Activated T-helper 1 cell treated with anti-CD3 and anti-CD28 coated beads, Interleukin-2, amount 50 U/mL, for 16 hours (primary cell): ENCODE measurements at places on chromosomes 7 and 10.

GRCh38 chr7:165661-166337 lies 26.6 kb upstream of the FAM20C start:
- DNase-seq: no peak

GRCh38 chr7:5598261-5598761 lies 174.7 kb upstream of the TNRC18 start:
- no peak for DNase-seq

- DNase-seq: no peak
Measured at GRCh38 chr10:59970396-59971368, 64.3 kb upstream of the CCDC6 start.

GRCh38 chr7:104149822-104150221 lies 58.0 kb downstream of the ORC5 start:
- no peak for DNase-seq

GRCh38 chr10:110818311-110819256 lies 53.1 kb upstream of the PDCD4 start:
- no peak for DNase-seq

GRCh38 chr10:63583909-63584724 lies 62.9 kb downstream of the REEP3 start:
- no peak for DNase-seq

GRCh38 chr7:158316466-158317031 lies 271.1 kb downstream of the PTPRN2 start:
- DNase-seq: no peak

DNA sequence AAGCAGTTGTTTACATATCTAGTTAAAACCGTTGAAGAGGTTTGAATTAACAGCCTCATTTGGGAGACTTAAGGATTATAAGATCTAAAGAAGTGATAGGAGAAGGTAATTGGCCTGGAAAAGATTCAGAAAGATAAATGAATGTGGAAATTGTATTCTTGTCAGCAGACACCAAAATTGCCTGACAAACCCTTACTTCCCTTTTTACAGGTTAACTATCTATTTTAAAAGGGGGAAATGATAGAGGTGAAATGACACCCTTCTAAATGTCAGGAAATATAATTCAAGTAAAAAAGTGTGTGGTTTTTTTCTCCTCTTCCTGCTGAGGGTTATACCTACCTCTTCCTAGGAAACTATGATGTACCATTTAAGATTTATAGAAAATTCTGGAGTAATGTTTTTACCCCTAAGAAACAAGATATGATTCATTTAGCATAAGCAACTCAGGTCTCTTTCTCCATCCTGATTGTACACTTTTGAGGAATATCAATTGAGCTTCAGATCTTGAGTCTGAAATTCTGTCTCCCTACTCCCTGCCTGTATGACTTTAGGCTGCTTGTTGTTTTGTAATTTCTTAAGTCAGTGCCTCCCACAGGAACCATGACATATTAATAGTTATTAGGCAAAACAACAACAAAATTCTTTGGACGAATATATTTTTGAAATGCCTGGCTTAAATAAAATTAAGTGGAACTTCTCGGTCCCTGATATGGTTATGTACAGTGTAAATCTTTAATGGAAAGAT lies 250.4 kb downstream of the RNLS start:
- DNase-seq: no peak

- no peak for DNase-seq
Measured at GRCh38 chr7:20653636-20654035, 38.2 kb downstream of the ABCB5 start.

DNA sequence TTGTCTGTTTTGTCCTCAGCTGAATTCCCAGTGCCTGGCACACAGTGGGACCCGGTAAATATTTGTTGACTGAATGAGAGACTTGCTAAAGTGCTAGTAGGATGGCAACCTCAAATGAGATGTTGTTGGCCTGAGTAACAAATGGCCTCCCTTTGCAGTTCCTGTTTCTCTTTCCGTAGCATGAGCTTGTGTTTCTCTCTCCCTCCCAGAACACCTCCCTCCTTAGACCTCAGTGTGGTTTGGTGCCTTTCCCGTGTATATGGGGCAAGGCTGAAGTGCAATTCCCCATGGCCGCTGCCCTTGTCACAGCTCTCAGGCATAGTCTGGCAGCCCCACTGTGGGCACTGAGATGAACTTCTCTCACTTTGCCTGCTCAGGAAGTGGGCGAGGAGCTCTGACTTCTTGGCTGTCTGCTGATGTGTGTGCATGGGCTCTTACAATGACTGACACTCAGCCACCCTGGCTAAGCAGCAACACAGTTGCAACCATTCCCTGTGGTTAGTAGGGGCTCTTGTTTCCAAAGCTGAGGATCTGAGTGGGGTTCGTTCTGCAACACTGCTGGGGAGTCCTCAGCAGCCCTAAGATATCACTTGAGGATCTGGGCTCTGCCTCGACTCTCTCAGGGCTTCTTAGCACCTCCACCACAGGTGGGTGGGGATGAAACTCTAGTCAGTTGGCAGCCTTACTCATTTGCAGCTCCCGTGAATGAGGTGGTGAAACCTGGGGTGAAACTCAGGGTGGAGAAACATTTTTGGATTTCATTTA lies 136.1 kb downstream of the ICA1 start:
- DNase-seq: peak; percentile 54

DNA sequence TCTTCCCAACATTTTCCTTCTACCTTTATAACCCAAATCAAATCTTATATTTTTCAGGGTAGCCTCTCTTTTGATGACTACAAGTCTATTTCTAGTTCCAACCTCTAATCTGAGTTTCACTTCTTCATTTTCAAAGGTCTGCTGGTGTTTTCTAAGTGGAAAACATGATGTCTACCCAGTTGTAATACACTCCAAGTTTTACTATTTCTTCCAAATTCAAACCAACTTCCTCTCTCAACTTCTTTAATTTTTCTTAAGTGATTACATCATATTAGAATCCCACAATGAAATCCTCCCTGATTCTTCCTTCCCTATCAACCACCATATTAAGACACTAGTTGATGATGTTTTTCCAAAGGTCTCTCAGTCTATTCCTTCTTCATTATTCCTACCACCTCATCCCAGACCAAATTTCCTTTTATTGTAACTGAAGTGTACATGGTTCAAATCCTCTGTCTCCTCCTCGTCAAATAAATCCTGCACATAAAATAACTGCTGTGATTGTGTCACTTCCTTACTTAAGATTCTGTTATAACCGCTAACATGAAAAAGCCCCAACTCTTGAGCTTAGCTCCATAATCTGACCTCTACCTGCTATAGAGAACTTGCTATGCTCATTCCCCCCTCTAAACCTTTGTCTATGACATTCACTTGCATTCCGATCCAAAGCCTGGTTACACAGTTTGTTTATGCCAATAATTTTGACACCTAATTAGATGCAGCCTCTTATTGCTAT lies 12.7 kb downstream of the TAS2R38 start:
- no peak for DNase-seq

- DNase-seq: no peak
Measured at GRCh38 chr7:76133164-76133775, 68.4 kb upstream of the SRRM3 start.

DNA sequence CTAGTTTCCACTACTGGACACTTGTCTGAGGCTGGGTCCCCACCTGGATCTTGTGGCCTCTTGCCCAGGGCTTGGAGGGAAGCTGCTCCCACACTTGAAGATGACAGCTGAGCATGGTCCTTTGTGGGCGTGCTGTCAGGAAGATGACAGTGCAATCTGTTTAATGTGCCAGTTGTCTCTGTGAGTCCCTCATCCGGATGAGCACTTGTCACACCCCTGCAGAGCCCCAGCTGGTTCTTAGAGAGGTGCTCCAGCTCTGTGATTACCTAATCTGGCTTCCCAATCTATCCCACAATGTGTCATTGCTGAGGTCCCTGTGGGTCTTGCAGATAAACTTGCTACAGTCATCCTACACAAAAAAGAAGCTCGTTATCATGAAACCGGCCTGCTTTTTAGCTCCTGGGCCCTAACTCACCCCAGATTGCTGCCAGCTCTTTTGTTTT lies 34.8 kb upstream of the CCSER2 start:
- no peak for DNase-seq

- DNase-seq: no peak
Measured at GRCh38 chr10:103514244-103514643, 20.7 kb downstream of the NEURL1 start.

- no peak for DNase-seq
Measured at GRCh38 chr7:129009437-129009836, 45.5 kb downstream of the TNPO3 start.

DNA sequence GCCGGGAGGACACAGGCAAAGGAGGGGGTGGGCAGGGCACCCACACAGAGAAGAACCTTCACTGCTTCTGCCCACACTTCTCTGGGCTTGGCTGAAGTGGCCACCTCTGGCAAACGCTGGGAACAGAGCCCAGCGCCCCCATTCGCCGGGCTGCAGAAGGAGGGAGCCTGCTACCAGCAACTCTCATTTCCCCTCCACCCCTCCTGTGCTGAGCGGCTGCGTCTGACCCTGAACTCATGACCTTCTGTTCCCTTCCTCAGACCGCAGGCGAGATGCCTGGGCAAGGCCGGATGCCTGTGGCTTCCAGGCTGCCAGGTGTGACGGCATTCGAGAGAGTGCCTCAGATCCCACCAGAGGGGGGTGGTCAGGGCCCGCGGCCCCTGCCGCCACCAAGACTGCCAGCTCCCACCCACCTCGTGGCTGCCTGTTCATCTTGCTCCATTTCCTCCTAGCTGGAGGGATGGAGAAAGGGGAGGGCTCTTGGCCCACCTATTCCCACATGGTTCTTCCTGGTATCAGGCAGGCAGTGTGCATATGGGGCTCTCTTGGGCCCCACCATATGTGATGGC lies 19.8 kb downstream of the DNAJB12 start:
- peak; percentile 69 for DNase-seq

- DNase-seq: no peak
Measured at GRCh38 chr7:18550574-18550973, 55.0 kb downstream of the HDAC9 start.

DNA sequence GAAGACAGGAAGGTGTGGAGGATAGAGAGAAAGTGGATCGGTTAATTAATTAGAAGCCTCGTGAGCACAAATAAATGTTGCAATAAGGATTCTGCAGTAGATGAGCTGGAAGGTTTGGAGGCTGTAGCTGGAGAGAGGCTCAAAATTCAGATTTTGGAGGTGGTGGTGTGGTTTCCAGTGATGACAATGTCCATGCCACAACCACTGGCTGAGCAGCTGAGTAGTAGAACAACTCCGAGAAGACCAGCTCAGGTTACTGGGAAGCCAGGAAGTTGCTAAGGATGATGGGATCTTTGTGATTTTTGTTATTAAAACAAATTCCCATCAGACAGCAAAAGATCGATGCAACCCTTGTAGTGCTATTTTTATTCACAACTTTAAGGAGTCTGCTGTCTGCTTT lies 7.7 kb downstream of the SLC26A4 start:
- no peak for DNase-seq

- no peak for DNase-seq
Measured at GRCh38 chr10:21134645-21135022, 237.5 kb upstream of the NEBL start.

GRCh38 chr10:77219046-77219445 lies 418.6 kb downstream of the KCNMA1 start:
- DNase-seq: no peak

GRCh38 chr10:116000151-116000842 lies 272.7 kb downstream of the GFRA1 start:
- DNase-seq: no peak
